Lung microvascular endothelial cell (primary cell): ENCODE measurements at places on chromosomes 2 and 18.

- no peak for DNase-seq
Observed at GRCh38 chr18:44819944-44820510, 139.3 kb downstream of the SETBP1 start.

GRCh38 chr18:58314284-58314683 is 270.3 kb downstream of the NEDD4L start:
- DNase-seq, result peak; percentile 71

- peak; percentile 84 for DNase-seq
Observed at GRCh38 chr2:111883661-111884591, at the start of gene ANAPC1. Gene ANAPC1 (minus strand): TSS chr2:111884193. CDS start chr2:111880825, 3,368 bp downstream.

DNA sequence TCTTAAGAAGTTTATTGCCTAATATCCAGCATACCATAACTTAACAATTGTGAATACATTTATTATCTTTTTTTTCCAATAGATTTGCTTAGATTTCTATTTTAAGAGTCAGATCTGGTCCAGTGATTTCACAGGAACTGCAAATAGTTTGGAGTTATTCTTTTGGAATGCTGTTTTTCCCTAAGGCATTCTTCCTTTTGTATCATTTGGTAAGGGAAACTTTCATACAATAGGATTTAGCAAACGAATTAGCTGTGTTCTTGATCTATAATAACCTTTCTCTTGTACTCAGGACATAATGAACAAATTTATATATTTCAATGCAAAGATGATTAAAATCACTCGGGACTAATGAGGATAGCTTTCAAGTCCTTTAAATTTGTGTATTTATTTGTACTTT is 201.6 kb downstream of the ERBB4 start:
- DNase-seq, result no peak

DNA sequence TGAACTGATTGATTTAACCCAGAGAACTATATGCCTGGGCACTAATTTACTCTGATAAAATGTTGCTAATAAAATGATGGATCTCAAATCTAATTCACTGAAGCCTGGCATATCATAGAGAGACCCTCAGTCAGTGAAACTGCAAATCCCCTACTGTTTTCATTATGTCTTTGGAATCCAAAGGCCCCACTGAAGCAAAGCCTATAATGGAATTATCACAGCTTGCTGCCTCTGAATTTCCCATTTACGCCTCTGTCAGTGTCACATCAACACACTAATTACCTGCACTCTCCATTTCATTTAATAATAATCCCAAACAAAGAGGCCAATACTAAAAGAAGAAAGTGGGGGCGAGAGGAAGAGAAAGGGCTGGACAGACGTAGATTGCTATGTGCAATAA is 470.9 kb downstream of the MBD2 start:
- no peak for DNase-seq

- DNase-seq, result no peak
Observed at GRCh38 chr2:43566461-43566729, 29.4 kb downstream of the THADA start.
